ENCODE measurements at places on chromosomes 7 and 10.

DNA sequence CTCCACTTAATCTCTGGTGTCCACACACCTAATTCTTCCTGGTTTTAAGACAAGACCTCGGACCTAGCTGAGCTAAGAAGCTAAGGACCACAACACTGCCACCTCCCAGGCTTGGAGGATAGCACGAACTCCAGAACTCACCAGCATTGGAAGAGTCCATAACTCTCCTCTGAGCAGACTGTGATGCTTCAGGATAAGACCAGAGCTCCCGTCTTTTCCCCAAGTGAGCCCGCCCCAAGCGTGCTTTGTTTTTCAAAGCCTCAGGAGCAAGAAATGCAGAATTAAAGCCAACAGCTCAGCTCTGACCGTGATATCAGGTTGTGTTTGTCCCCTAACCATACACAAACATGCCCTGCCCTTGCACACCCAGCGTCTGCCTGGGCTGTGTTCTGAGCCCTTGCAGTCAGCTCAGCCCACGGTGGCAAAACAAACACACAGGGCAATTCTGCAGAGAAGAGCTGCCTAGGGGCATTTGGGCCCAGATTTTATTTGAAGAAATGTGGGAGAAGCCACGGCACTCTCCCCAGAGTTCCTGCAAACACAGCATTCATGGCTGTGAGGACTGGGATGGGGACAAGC is 145.4 kb downstream of the WDR11 start:
- no peak for DNase-seq

DNA sequence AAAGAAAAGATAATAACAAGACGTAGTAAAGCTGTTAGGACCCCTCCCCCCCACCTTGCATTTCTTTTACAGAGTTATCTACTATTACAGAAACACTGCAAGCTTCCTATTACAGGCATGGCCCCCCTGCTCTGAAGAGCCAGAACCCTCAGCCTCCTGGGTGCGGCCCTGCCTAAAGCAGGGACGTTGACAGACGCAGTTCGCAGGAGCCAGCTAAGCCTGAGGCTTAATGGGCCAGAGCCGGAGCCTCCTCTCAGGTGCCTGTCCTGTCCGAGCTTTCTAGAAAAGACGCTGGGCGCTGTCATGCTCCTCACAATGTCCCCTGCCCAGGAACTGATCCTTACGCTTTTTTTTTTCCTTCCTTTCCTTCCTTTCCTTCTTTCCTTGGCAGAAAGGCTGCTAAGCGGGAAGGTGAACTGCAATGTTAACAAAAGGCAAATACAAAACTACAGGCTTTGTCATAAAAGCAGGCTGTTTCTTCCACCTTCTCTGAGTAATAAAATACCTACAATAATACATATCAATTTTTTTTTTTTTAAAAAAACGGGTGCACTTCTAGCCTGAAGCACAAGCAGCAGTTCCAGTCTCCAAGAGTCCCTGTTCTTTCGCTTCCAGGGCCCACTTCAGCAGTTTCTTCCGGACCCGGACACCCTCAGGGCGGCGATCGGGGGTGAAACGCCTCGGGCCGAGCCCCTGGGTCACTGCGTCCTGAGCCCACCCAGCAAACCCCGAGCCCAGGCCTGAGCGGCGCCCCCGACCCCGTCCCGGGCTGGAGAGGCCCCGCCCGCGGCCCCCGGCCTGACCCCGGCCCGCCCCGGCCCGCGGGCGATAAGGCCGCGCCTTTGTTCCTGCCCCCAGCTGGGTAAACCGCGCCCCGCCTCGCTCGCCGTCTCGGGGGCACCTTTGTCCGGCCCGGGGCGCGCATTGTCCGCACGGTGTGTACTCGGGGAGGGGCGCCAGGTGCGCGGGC is 11.2 kb downstream of the MNX1 start:
- DNase-seq, result no peak

DNA sequence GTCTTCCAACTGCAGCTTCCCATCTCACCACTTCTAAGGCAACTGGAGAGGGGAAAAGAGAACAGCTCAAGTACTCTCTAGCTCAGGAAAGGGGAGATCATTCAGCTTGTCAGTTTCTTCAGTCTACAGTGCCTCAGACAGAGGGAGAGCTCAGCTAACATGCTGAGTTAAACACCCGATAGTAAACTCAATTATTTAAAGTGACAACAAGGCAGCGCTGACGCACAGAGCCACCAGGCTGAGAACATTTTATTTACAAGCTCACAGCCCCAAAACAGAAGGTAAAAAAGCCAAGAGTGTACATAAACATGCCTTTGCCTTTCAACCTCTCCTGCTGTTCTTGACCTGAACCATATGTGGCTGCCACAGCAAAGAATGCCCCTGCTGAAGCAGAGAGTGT is 10.1 kb upstream of the CUZD1 start:
- no peak for DNase-seq

GRCh38 chr7:89332026-89332425 is 536.5 kb upstream of the TEX47 start:
- DNase-seq, result no peak

DNA sequence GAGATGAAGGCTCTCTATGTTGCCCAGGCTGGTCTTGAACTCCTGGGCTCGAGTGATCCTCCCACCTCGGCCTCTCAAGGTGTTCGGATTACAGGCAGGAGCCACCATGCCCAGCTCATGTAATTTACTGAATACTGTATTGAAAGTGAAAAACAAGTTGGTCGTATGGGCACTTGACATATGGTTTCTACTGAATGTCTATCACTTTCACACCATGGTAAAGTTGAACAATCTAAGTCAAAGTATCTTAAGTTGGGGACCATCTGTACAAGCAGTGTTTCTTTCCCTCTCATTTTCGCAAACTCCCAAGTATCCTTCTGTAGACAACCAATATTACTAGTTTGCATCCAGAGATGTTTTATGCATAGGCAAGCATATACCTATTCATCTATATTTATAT is 116.6 kb downstream of the TMEM178B start:
- DNase-seq, result no peak

- DNase-seq, result no peak
These were observed 25.8 kb downstream of the TMEM120A start for GRCh38 chr7:75968561-75969001.

GRCh38 chr10:106348933-106349332 is 815.6 kb downstream of the SORCS1 start:
- no peak for DNase-seq

DNA sequence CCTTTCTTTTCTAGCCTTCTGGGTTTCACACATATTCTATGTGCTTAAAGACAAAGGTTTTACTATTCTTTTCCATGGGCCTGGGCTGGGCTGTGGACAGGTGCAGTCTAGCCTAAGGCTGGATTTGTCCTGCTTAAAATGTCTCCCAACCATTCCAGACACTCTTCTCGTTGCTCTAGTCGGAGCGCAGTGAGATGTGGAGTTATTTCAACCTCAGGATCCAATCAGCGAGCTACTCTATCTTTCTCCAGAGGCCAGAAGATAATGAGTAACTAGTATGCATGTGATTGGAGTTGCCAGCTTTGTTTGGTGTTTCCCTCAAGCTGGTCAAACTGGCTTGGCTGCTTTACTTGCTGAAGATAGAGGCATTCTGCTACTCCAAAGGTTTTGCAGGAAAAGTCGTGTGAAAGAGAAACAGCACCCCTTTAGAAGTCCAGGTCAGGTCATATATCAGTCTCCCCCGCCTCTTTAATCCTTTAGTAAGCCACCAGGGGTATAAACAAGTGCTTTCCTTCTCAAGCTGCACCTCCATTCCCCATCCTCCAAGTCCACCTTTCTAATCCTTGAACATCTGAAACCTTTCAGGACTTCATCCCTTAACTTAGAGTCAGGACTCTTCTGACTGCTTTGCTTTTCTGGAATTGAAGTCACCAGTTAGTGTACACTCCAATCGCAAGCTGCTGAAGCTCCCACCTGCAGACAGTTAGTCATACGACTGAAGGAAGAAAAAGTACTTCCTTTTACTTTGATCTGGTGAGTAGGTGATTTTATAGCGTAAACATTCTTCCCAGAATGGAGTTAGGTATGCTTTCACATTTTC is 78.8 kb downstream of the DNMBP start:
- DNase-seq, result no peak

DNA sequence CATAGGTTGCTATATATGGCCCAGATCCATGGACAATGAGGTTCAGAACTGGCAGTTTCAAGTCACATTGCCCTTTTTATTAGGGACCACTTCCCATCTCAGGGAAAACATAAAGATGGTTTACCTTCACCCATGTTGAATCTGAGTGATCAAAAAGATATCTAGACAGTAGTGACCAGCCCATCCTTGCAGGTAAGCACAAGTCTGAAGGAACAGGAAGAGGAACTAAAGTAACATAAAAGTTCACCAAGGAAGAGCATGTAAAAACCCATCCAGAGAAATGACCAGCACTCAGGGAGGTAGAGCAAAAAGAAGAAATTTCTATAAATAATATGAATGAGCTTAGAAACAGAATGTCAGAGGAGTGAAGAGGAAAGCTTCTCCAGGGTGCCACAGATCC is 382.5 kb downstream of the PARD3 start:
- no peak for DNase-seq

DNA sequence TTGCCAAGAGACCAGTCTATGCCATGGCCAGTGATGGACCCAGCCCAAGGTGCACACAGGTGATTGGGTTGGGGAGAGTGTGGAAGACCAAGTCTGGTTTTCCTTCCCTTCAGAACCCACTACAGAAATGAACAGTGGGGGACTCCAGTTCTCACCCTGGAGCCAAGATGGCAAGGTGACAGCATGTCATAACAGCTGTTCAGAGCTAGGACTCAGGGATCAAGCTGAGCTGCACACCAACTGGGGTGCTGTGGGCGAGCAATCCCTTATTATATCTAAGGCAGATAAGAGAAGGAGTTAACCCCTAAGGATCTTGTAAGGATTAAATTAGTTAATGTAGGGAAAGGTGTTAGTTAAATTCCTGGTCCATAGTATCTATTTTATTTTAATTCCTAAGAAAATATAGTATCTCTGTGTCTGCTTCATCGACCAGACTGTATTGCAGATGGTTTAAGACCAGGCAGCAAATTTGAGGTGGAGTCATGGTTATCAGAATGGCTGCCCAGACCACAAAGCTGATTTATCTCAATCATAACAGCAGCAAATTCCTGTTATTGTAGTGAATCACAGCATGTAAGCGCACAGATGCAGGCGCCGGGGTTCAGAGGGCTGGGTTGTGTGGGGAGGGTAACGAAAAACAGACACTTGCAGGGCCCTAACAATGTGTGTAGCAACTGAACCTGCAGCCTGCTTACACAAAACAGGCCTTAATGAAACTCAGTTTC is 208.7 kb upstream of the ZNF32 start:
- no peak for DNase-seq

DNA sequence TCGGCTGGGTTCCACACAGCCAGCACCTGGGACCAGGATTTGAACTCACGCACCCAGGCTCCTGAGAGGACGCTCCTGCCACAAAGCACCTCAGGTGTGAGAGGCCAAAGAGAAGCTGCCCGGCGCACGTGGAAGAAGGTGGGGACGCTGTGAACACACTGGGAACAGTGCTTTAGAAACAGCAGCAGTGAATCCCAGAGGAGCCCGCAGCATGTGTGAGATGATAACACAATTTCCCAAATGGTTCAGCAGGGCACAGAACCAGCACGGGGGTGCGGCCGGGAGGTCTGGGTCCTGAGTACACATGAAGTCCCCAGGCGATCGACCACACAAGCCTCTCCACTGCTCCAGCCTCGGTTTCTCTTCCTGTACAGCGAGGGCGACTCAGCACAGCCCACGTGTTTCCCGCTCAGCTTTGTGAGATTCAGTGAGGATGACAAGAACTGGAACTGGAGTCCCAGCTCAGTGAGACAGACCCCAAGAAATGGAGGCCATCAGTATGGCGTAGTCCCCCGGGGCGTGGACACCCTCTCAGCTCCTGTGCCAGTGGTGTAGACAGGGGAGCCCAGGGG is 188.3 kb downstream of the MAD1L1 start:
- DNase-seq, result no peak

- DNase-seq, result no peak
These were observed 48.3 kb downstream of the PNLIPRP2 start for GRCh38 chr10:116669080-116669479.

DNA sequence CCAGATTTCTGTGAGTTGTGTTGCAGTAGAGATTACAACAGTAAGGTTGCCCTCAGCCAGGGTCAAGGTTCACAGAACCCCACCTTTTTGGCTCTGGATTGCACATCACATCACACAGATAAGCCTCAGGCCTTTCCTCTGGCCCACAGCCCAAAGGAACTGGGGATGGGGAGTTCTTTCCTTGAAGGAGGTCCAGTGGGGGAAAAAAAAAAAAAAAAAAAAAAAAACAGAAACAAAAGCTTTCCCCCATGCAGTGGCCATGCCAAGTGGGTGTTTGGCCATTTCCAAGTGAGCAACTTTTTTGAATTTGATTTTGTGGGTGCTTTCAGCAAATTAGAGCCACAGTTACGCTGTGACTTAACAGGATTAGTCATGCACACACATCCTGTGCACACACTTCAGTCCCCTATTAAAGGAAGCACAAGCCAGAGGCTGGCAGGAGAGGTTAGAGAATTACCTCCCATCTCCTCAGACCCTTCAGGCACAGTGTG is 79.3 kb upstream of the NANOS1 start:
- no peak for DNase-seq

- no peak for DNase-seq
These were observed 3.0 kb downstream of the DDIT4 start for GRCh38 chr10:72276421-72277339.

DNA sequence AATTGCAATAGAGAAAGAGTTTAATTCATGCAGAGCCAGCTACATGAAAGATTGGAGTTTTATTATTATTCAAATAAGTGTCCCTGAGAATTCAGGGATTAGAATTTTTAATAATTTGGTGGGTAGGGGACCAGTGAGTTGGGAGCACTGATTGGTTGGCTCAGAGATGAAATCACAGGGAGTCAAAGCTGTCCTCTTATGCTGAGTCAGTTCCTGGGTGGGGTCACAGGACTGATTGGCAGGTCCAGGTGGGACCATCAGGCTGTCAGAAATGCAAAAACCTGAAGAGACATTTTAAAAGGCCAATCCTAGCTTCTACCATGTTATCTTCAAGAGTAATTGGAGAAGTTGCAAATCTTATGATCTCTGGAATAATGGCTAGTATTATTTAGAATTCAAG is 56.0 kb upstream of the KAT6B start:
- DNase-seq, result no peak
